ENCODE measurements at places on chromosomes 6 and 20.

- peak; percentile 70 for DNase-seq
Measured at GRCh38 chr6:140897804-140898573, 1234.7 kb upstream of the GJE1 start.

DNA sequence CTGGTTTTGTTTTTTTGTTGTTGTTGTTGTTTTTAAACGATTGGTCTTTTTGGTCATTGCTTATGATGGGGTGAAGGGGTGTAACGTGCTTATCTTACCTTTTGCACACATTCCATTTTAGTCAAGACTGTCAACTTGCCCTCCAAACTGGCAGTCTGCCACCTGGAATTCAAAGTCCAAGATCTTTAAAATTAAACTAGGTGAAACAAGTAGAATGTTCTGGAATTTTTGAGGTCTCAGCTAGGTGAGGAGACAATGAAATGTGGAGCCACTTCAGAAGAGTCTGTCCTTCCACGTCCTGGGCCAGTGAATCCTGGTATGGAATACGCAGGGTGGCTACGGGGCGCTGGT lies 344.6 kb downstream of the ZFAND3 start:
- DNase-seq = no peak

- DNase-seq = no peak
Measured at GRCh38 chr6:154550779-154551178, 40.3 kb upstream of the CNKSR3 start.

GRCh38 chr6:94894300-94894699 lies 683.0 kb upstream of the MANEA start:
- no peak for DNase-seq

DNA sequence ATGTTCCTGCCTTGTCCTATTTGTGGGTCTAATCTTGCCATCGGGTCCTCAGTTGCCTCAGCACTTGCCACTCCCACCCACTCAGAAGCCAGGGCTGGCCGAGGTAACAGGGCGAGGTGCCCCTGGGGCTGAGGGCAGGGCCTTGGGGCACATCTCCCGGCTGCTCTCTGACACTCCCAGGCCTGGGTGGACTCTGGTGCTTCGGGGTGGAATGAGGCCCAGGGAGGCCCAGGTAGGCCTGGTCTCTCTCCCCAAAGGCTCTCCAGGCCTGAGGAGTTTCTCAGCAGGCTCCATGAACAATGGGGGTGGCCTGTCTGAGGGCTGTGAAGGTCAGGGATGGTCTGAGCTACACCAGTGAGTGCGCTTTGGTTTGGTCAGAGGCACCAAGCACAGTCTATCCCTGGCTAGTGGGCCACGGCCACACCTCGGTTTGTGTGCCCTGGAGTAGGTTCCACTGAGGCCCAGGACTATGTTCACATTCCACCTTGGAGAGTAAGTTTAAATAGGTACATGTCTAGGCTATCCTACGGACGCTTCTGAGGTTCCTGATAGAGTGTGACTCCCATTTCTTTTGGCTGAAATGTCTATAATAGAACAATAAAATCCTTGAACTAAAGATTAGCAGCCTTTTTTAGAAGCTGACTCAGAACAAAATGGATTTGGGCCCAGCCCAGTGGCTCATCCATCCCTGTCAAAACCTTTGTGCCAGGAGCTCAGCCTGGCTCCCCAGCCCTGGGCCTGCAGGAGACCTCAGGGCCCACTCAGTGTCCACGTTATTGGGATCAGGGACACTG lies 78.8 kb downstream of the SLC24A3 start:
- no peak for DNase-seq

- DNase-seq = no peak
Measured at GRCh38 chr6:63713332-63713731, 77.7 kb downstream of the PHF3 start.

DNA sequence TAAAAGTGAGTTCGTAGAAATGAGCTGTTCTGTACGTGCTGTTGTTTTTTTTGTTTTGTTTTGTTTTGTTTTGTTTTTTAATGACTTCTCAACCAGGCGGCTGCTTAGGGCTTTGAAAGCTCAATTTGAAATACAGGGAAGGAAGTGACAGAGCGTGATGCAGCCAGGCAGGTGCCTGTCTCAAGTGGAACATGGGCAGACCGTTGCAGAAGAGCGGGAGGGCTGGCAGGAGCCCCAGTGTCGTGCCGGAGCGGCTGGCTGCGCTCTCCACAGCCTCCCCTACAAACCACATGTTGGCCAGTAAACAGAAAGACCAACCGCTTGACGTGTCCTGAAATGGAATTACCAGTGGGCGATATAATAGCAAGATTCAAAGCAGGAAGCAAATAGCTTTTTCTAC lies 164.9 kb upstream of the RREB1 start:
- DNase-seq = peak; percentile 98

DNA sequence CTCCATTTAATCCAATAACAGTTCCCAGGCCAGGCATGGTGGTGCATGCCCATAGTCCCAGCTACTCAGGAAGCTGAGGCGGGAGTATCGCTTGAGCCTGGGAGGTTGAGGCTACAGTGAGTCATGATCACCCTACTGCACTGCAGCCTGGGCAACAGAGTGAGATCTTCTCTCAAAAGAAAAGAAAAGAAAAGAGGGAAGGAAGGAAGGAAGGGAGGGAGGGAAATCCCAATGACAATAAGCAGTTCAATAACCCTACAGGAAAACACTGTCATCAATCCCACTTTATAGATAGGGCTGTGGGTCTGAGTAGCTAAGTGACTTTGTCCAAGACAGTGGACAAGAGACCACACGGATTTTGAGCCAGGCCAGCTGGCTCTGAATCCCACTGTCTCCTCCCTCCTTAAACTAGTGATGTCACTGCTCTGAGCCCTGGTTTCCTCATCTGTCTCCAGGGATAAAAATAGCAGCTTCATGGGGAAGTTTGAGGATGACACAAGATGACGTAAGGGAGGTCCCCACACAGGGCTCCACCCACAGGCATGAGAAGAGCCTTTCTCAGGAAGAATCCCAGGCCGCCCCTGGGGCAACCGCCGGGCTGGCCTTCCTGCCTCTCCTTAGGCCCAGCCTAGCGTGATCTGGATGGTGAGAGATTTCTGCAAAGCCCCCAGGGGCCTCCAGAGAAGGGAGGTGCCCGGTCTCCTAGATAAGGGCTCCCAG lies 7.2 kb upstream of the TRIB3 start:
- DNase-seq = peak; percentile 85

- DNase-seq = no peak
Measured at GRCh38 chr6:52491203-52492069, 71.3 kb downstream of the EFHC1 start.

GRCh38 chr20:53149148-53149889 lies 177.2 kb downstream of the TSHZ2 start:
- DNase-seq = no peak

GRCh38 chr6:33488339-33488738 lies 34.0 kb downstream of the ZBTB9 start:
- DNase-seq = no peak

- DNase-seq = no peak
Measured at GRCh38 chr20:59035381-59035780, 3.2 kb upstream of the ATP5F1E start.

DNA sequence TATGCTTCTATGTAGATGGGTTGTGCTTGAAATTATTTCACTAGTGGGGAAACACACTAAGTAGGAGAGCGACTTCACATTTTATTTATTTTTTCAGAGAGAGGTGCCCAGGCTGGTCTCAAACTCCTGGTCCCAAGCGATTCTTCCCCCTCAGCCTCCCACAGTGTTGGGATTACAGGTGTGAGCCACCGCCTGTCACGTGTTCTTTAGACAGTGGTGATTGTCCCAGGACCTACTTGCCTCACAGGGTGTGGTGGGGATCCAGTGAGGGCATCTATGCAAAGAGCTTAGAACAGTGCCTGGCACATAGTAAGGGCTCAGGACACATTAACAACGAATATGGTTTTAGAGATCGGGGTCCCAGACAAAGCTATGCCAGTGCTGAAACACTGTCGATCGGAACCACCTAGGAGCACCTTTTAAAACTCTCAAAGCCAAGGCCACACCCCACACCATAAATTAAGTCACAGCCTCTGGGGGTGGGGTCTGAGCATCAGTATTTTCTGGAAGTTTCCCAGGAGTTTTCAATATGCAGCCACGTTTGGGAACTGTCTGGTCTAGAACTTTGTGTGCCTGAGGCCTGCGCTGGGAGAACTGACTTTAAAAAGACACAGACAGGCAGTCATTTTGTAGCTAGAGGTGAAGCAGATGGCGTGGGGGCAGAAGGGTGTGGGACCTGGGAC lies 4.8 kb upstream of the BCAS4 start:
- no peak for DNase-seq

DNA sequence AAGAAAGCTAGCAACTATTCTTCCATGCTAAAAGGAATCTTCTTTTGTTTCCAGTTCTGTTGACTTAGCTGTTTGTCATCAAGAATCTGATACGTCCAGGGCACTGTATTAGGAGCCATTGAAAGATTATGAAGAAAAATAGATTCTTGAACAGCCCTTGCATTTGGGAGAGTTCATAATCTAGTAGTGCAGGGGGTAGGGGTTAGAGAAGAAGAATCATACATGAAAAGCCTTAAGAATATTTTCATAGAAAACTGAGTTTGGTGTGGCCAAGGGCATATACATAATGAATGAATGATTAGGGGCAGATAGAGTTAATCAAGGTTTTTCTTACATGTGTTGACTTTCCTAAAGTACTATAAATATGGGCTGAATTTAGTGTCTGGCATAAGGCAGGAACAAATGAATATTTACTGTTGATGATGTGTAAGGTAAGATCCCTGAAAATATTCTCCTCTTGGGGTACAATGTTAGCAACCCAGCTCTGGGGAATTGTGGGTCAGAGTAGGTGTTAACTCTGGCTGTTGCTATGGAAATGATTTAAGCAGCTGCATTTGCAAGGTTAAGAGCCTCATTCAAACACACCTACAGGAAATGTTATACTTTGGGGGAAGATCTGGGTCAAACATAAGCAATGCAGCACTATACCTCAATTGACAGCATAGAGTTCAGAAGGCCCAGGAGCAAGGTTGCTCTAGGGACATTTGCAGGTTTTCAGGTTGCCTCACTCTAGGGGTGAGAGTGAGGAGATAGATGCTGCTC lies 667.3 kb upstream of the CITED2 start:
- no peak for DNase-seq

DNA sequence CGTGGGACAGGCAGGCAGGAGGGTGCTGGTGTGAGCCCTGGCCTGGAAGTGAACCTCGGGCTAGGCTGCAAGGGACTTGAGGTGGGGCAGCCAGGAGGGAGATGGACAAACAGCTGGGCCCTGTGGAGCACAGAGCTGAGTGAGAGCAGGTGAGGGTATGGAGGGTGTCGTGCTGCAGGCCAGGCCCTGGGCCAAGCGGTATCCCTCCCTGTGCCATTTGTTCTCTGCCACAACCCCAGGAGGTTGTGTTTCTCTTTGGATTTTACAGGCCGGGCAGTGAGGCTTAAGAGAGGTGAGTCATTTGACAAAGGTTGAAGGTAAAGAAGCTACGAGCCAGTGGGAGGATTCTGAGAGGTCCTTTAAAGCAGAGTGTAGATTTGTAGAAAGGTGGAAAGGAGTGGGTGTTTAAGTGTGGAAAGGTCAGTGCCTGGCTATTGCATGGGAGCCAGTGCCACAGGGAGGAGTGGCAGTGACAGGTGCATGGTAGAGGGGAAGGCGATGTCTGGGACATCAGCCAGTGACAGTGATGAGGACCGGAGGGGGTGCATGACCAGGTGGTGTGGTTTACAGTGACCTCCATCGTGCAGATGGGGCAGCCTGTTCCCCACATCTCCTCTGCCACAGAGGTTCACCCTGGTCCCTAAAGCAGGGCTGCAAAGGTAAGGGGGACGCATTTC lies 39.8 kb downstream of the GMPR start:
- no peak for DNase-seq

GRCh38 chr6:29510202-29510601 lies 22.4 kb upstream of the MAS1L start:
- DNase-seq = no peak
